ENCODE measurements at places on chromosomes 1 and 21.

DNA sequence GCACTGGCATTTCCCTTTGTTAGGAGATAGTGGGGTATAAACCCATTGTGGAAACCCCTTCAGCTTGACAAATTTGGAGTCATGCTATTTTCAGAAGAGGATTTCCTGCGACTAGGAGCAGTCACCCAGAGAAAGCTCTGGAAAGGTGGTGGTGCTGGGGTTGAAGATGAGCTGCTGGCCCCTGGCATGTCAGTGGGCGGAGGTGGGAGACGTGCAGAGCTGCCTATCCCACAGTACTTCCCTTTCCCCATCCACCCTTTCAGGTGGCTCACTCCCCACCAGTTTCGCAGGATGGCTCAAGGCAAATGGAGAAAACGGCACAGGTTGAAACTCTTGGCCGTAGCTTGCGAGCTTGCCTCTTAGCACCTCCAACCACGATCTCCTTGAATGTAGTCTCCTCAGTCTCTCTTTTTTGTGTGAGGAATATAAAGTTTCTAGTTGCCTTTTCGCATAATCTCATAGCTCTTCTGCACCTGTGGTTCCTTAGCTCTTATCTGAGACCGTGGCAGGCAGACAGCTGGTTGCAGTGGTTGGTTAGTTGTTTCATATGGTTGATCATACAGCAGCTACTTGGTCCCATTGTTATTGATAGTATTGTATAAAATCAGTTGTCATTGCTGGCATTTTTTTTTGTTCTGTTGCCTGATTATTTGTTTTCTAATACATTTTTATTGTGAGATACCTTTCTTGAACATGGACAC lies 48.2 kb downstream of the ADARB1 start:
- no peak for DNase-seq

- DNase-seq, result no peak
Observed at GRCh38 chr1:170714163-170714562, 50.2 kb downstream of the PRRX1 start.

GRCh38 chr1:112501810-112502641 lies 6.7 kb upstream of the WNT2B start:
- DNase-seq, result peak; percentile 56

DNA sequence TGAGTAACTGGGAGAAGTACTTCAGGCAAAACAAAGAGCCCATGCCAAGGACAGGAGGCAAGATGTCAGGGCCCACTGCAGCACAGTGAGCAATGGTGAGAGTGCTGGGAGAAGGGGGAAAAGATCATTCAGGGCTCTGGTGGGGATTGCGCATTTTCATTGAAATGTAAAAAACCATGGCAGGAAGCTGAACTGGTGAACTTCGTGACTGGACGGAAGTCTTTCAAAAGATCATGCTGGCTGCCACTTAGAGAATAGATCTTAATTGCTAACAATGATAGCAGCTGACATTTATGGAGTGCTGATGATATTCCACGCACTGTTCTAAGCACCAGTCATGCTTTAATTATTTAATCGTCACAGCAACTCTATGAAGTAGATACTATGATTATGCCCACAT lies 107.0 kb downstream of the TGFBR3 start:
- DNase-seq, result no peak

DNA sequence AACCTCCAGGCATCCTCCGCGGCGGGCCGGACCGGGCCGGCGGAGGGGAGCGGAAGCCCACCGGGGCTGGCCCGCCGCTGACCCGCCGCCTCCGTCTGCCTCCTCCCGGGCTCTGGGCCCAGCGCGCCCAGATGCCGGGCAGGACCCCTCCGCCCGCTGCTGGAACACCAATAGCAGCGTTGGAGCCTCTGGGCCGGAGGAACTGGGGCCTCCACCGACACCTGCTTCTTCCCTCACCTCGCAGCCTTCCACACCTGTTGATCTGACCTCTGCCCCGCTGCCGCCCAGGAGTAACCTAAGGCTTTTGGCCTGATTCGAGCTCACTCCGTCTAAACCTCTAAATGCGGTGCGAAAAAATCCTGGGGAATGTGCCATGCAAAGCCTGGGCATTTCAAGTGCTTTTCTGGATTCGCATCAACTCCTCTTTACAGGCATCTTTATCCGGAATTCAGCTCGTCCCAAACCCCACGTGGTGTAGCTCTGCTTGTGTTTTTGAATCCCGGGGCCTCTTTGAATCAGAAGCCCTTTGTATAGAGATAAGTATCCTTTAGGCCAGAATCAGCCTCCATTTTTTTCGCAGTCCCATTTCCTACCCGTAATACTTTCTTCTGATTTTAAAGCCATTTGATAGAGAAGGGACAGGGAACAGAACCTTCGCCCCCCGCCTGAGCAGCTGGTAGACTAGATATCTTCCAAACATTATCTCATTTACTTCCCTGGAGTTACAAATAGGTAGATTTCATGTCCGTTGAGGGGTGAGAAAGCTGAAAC lies 680 bp upstream of the CNN3 start:
- no peak for DNase-seq

DNA sequence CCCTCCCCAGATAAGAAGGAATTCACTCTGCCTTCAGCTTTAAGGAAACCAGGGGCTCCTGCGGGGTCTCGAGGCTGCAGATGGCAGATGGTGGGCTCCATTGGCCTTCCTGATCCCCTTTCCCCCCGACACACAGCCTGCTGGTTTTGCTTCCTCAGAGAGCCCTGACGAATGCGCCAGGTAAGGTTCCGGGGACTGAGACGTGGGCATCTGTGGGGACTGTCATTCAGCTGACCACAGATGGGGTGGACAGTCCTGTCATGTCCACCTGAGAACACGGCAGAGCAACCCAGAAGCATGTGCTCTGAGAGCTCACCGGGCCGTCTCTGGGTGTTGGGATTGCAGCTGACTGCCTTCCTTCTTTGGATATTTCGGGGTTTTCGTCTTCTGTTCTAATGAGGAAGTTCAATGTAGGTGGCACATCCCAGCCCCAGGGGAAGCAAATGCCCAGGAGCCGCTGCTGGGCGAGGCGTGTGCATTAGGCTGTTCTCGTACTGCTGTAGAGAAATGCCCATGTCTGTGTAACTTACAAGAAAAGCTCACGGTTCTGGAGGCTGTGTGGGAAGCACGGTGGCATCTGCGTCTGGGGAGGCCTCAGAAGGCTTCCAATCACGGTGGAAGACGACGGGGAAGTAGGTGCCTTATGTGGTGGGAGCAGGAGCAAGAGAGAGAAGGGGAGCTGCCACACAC lies 22.6 kb upstream of the TTC34 start:
- DNase-seq, result no peak

GRCh38 chr1:247274605-247275256 lies 18.9 kb downstream of the VN1R5 start:
- no peak for DNase-seq

GRCh38 chr1:69551476-69552324 lies 16.0 kb upstream of the LRRC7 start:
- DNase-seq, result no peak

GRCh38 chr1:50266509-50266908 lies 156.7 kb downstream of the DMRTA2 start:
- DNase-seq, result no peak

GRCh38 chr1:229221106-229222019 lies 49.5 kb upstream of the RAB4A start:
- no peak for DNase-seq

DNA sequence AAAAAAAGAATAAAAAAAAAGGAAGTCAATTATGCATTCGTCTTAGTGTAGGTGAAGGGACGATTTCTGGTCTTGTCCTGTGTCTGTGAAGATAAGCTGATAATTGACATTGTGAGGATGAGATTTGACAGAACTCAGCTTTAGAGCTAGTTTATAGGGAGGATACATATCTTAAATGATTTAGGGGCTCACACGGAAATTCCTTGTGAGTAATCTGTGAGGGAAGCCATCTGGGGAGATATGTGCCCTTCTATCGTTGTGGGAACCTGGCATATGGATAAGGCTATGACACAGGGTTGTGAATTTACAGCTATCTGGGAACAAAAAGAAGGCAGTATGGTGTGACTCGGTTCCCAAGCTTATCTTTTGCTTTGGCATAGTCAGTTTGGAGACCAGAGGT lies 71.1 kb downstream of the RABGAP1L start:
- DNase-seq, result no peak

DNA sequence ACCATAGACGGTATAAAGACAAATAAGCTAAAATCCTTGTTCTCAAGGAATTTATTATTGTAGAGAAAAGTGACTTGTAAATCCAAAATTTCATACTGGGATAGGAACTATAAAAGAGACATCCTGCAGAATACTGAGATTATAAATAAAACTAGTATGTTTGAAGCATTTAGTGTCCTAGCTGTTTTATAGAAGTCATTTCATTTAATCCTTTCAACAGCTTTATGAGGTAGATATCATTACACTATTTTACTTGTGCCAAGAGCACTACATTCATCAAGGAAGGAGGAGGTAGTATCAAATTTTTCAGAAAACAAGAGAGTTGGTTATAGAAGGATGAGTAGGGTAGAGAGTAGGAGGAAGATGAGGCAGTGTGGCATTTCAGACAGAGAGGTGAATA lies 119.6 kb downstream of the ATF6 start:
- no peak for DNase-seq

- no peak for DNase-seq
Observed at GRCh38 chr1:55402671-55403464, 187.7 kb upstream of the USP24 start.

- no peak for DNase-seq
Observed at GRCh38 chr1:164511001-164511705, 47.8 kb upstream of the PBX1 start.

DNA sequence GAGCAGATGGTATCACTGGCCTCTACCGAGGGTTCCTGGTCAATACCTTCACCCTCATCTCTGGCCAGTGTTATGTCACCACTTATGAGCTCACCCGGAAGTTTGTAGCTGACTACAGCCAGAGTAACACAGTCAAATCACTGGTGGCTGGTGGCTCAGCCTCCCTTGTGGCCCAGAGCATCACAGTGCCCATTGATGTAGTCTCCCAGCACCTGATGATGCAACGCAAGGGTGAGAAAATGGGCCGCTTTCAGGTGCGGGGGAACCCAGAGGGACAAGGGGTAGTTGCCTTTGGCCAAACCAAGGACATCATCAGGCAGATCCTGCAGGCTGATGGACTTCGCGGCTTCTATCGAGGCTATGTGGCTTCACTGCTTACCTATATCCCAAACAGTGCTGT lies 6.1 kb downstream of the SLC25A44 start:
- no peak for DNase-seq

DNA sequence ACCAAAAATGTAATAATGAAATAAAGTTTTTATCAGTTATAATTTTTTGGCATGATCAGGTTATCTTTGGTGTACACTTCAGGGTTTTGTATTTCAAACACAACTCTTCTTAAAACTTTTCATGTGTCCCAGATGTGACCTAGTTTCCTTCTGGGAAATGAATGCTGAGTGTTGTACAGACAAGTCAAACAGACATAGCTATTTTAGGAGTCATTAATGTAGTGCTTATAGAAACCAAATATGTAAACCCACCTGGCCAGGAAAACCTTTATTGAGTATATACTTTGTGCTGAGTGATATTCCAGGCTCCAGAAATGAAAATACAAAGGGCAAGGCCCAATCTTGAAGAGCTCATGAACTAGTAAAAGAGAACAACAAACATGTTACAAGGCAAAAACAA lies 25.9 kb upstream of the HOOK1 start:
- no peak for DNase-seq

GRCh38 chr1:17024721-17025120 lies 13.0 kb upstream of the ATP13A2 start:
- DNase-seq, result no peak

- no peak for DNase-seq
Observed at GRCh38 chr1:26096471-26096870, 15.2 kb upstream of the PDIK1L start.

- DNase-seq, result no peak
Observed at GRCh38 chr1:78840453-78841271, 165.9 kb downstream of the ADGRL4 start.

DNA sequence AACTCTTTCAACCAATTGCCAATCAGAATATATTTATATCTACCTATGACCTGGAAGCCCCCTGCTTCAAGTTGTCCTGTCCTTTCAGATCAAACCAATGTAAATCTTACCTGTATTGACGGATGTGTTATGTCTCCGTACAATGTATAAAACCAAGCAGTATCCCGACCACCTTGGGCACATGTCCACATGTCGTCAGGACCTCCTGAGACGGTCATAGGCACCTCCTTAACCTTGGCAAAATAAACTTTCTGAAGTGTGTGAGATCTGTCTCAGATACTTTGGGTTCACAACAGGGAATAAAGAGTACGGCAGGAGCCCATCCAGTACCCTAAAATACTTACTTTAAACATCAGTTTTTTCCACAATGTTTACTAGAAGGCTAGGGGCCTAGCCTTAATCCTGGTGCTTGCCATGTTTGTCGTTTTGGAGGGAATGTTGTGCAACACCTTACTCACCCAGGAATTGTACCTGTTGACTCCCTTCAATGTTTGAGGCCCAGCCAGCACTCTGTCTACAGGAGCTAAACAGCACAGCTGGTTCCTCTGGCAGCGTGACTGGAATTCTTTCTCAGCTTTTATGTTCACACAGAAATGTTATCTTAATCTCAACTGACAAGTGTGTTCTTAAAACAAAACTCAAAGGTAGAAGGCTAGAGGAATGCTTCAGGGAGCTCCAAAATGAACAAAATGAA lies 90.8 kb upstream of the USP25 start:
- DNase-seq, result no peak

- DNase-seq, result no peak
Observed at GRCh38 chr1:95685081-95685480, 451.1 kb downstream of the RWDD3 start.

- DNase-seq, result peak; percentile 70
Observed at GRCh38 chr1:202144402-202145067, at the start of gene ARL8A. TSS of gene ARL8A (minus strand) at chr1:202144737. CDS start at chr1:202144572, 165 bp downstream.

GRCh38 chr1:7418442-7419080 lies 352.5 kb upstream of the VAMP3 start:
- DNase-seq, result no peak

DNA sequence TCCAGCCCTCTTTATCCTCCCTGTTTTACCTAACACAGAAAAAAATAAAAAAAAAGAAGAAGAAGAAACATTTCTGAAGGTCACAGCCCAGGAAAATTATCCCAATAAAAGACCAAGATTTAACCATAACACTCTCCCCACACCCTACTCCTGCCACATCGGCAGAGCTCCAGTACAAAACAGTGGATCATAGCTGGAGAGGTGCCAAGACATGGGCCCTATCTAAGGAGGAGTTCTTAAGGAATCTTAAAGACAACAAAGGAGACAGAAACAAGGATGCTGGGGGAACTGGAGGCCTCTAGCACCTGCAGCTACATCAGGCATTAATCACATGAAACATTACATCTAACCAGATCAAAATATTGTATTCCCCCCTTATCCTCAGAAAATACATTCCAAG lies 432.8 kb downstream of the MATN1 start:
- no peak for DNase-seq

GRCh38 chr1:109712321-109712864 lies 342 bp downstream of the GSTM5 start:
- DNase-seq, result no peak

GRCh38 chr1:221227872-221228337 lies 348.7 kb downstream of the HLX start:
- DNase-seq, result no peak

DNA sequence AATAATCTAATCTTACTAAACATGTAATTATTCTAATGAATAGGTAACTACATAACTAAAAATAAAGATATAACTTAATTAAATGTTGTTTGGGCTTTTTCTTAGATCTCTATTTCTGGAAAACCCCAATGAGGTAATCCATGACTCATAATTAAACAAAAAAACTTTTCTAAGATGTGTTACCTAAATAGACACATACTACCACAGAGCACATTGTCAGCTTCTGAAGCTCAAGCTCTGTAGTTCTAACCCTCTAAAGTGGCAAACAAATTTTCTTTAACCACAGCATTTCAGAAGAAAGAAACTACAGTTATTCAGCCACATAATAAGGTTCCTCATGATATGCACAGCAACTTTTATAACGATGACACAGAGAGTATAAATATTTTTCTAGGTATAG lies 4.2 kb downstream of the OR6K3 start:
- DNase-seq, result no peak
